Islet precursor cell (in vitro differentiated cells): ENCODE measurements at places on chromosomes 3 and 15.

DNA sequence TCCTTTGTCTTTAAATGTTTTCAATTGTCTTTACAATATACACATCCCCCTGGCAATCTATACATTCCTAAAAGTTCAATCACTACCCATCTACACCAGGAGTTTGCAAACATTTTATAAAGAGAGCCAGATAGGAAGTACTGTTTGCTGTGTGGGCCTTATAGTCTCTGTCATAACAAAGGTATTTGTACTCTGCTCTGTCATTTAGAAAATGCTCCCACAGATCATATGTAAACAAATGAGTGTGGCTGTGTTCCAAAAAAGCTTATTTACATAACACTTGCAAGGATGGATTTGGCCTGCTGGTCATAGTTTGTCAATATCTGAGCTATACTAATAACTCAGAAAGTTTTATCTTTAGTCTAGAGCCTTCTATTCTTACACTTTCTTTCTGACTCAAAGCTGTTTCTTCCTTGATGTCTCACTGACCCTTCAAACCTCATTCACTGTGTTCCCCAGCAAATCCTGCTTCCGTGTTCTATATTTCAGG lies 511.9 kb downstream of the GBE1 start:
- no peak for DNase-seq

GRCh38 chr3:20898962-20899361 lies 713.0 kb upstream of the SGO1 start:
- no peak for DNase-seq

GRCh38 chr15:36814105-36814504 lies 234.7 kb downstream of the CDIN1 start:
- no peak for DNase-seq

GRCh38 chr15:52255008-52255407 lies 40.6 kb downstream of the MYO5C start:
- no peak for DNase-seq

DNA sequence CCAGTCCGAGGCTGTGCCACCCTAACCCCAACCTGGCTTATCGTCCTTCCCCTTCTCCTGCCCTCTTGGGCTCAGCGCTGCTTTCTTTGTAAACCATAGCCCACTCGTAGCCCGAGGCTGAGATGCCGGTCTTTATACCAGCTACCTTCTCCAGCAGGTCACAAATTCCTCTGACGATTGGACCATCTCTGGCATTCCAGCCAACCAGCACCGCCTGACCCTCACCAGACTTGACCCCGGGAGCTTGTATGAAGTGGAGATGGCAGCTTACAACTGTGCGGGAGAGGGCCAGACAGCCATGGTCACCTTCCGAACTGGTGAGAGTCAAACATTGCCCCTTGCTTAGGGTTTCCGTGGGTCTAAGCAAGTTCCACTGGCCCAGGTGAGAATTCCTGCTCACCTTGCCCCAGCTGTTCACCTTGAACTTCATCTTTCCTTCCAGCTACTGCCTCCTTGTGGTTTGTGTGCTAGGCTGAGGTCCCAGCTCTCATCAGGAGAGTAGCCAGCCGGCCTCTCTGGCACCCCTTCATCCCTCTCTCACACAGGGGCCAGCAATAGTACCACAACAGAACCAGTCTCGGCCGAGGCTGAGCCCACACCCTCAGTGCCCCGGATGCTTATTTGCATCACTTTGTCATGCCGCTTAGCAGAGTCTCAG lies 66.7 kb downstream of the BOC start:
- DNase-seq: peak; percentile 47

- DNase-seq: no peak
Measured at GRCh38 chr3:190731596-190731995, 130.9 kb downstream of the GMNC start.

DNA sequence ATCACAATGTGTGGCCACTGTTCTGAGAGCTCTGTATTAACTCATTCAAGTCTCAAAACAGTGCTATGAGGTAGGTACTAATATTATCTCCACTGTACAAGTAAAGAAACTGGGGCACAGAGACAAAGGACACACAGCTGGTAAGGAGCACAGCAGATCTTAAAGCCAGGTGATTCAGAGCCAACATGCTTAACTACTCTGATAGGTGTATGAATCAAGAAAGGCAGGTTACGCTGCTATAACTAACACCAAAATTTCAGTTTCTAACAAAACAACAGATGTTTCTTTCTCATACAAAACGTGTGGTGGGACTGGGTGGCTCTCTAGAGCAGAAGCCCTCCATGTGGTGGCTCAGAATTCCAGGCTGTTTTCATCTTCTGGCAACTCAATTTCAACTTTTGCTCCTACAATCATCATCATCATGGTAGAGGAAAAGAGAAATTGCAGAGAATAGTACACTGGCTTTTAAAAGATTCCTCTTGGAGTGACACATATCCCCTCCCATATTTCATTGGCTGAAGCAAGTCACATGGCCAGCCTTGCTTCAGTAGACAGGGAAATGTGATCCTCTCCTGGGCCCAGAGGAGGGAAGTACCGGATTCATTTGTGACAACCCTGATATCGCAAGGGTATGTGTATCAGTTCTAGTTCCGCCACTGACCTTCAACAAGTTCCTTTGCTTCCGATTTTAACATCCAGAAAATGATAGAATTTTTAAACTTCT lies 126.2 kb upstream of the PTX3 start:
- no peak for DNase-seq

GRCh38 chr3:124860599-124860998 lies 26.6 kb downstream of the ITGB5 start:
- DNase-seq: peak; percentile 95

- DNase-seq: no peak
Measured at GRCh38 chr3:31613177-31613576, 80.5 kb downstream of the STT3B start.

GRCh38 chr15:101599091-101599490 lies 53.1 kb downstream of the TM2D3 start:
- no peak for DNase-seq

- no peak for DNase-seq
Measured at GRCh38 chr15:36924034-36924433, 176.3 kb downstream of the MEIS2 start.

DNA sequence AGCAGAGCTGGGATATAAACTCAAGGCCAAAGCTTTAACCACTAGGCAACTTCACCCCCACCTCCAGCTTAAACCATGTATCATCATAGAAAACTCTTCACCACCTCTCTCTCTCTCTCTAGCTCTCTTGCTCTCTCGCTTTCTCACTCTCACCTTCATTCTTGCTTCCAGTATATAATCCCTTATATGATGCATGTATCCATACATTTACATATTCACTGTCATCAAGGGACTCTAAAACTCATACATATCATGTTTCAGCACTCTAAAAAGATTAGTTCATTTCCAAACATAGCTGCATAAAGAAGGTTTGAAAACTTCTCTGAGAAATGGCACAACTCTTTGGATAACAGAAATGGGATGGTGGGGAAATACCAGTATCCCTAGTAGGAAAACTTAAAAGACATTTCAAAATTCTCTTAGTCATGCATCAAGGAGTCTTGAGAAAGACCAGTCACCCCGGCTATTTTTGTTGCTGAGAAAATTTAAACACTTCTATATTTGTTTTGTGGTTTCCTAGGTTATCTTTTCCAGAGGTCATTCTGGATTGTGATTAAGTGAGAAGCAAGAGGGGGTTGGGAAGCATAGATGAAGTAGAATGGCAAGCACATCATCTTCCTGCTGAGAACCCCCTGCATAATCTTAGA lies 447.8 kb upstream of the THBS1 start:
- no peak for DNase-seq

GRCh38 chr15:68217341-68217740 lies 12.2 kb downstream of the CLN6 start:
- DNase-seq: peak; percentile 12

DNA sequence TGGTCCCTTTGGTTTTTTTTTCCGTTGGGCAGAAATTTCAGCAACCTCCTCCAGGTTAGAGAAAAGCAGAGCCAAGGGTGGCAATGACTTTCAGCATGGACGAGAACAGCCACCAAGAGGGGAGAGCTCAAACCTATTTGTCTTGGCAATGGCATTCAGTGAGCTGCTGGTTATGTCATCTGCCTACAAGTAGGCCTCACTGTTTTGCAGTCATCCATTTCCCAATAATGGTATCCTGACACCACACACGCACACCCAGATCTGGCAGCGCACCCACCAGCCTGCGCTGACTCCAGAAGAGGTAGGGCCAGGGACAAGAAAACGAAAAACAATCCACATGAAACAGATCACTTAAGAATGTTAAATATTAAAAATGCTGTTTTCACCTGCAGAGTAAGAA lies 92.3 kb downstream of the MAGI1 start:
- no peak for DNase-seq

- DNase-seq: no peak
Measured at GRCh38 chr15:60652245-60652644, 173.3 kb upstream of the ICE2 start.

DNA sequence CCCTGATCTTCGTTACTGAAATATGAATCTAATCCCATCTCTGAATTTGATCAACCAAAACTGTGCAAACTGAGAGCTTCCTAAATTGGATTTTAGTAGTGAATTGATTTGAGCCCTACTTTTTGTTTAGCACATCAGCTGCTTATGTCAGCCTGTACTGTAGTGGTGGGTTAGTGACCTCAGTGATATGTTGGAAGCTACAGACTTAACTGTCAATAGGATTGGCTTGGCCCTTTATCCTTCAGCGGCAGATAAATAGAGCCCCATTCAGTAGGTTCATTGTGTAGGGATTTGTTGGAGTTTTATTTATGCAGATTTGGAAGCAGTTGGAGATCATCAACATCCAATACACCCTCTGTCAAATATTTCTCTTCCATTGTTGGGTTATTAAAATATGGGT lies 409.7 kb downstream of the SOX2 start:
- DNase-seq: no peak

DNA sequence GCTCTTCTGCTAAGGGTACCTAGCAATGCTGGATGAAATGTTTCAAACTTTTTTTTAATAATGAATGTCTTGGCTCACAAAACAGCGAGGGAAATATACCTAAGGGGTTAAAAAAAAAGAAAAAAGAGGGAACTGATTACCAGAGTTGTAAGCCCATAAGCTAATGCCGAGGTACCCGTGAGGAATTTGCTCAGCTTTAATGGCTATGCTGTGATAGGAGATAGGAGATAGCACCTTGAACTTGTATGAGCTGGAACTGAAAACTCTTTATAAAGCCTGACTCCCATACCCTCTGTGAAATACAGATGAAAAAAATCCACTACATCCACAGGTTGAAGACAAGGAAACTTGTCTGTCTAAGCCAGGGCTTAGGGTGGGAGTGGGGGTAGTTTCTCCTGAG lies 13.9 kb downstream of the GRAMD1C start:
- no peak for DNase-seq
